ENCODE measurements at places on chromosomes 6 and 20. TPM values are rescaled to one million over a fixed set of nuclear protein-coding genes. Genes with fewer than 3 reads are reported as not detected.

DNA sequence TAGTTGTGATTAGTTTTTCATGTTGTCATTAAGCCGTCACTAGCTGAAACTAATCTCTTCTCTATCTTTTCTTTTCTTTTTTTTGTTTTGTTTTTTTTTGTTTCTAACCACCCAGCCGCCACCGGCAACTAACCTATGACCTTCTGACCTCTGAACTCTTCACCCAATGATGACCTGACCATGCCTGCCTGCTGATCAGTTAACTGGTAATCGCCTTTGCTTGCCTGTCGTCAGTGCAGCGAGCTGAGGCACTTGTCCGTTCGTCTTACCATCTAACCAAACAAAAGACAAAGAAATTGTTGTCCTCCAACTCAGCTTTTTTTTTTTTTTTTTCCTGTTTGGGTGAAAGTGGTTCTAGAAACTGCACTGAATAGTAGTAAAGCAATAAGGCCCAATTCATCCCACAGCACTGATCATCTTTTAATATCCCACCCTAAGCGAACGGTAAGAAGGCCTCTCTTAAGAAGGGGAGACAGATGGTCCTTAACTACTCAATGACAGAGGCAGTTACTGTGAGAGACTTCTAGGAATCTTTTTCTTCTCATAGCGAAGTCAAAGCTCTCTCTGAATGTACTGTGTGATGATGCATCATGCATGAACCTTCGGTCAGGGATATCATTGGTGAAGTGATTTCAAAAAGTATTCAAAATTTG lies 156.2 kb downstream of the QKI start:
- H3K36me3 ChIP-seq = peaks cover 5% of the 10 kb centered on the region
- no peaks in the 10 kb centered on the region for H3K27me3 ChIP-seq
- no peaks in the 10 kb centered on the region for H3K4me1 ChIP-seq
- no peak overlapping the region for H3K4me3 ChIP-seq

- H3K27me3 ChIP-seq = no peaks in the 10 kb centered on the region
- H3K27ac ChIP-seq = no peak overlapping the region
- H3K4me3 ChIP-seq = no peak overlapping the region
- DNase-seq = no peak
- H3K36me3 ChIP-seq = no peaks in the 10 kb centered on the region
Measured at GRCh38 chr6:111122458-111123286, 35.4 kb downstream of the SLC16A10 start.

DNA sequence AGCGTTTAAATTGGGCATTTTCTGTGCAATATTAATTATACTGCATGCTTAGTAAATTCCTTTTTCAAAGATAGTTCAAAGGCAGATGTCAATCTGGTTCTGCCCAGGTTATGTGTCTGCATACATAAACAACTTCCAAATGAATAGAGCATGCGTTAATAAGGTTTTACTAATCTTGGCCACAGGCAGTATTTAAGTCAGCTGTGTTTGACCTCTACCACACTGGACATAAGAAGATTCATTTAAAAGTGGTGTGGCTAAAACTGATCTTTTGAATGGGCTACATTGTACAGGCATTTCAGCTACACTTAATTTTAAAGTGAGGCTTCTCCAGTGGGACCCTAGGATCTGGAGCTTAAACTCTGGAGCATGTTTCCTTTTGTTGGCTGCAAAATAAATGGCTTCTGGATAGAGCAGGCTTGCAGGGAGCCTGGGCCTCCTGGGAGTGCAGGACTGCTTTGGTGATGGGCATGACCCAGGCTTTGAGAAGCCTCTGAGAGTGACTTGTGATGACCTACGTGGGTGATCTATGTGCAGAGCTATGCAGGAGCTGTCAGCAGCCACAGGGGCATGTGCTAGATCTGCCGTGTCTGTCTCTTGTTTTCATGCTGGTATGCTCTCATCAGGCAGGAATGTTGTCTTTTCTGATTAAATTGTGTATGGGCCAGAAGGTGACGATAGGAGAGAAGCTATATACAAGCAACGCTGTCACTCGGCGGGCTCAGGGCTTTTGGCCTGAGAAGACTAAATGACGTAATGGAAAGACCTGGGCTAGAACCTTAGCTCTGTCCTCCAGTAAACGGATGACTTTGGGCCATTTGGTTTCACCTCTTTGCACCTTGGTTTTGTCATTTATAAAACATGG lies 331.2 kb downstream of the QKI start:
- no peak for DNase-seq
- peaks cover 9% of the 10 kb centered on the region for H3K4me1 ChIP-seq
- H3K27ac ChIP-seq = no peak overlapping the region
- no peaks in the 10 kb centered on the region for H3K36me3 ChIP-seq
- H3K27me3 ChIP-seq = no peaks in the 10 kb centered on the region

DNA sequence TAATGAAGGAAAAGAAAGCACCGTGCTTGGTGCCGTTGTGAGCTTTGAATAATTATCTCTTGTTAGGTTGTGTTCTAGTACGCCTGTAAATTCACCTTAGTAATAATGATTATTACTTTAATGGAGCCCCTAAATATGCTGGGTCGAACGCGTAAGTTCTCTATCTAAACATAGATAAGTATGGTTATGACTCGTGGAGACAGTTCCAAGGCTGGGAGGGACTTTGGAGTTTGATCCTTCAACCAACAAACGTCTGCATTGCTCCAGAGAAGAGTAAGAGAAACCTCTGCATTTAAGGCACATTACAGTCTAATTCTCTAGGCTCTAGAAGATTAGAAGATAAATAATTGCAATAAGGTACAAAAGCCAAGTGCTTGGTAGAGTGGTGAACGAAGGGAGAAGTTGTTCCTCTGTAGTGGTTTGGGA lies 514 bp downstream of the ACOT13 start:
- no peaks in the 10 kb centered on the region for H3K27me3 ChIP-seq
- peak overlapping the region; percentile 94 for H3K27ac ChIP-seq
- H3K4me1 ChIP-seq = peaks cover 32% of the 10 kb centered on the region
- H3K36me3 ChIP-seq = peaks cover 4% of the 10 kb centered on the region
- DNase-seq = no peak

DNA sequence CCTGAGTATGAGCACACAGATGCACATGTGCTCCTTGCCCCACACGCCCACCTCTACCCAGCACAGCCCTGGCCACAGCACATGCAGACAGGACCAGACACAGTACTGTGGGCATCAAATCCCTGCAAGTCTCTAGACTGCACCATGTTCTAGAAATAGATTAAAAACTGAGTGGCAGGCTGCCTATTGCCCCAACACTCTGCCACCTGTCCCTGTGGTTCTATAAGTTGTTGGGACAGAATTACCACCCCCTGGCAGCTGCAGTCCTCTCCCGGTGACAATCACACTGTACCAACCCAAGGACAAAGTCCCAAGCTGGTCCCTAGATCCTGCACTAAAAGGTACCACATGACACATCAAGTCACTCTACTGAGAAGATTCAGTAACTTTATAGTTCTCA lies 70.2 kb downstream of the B3GAT2 start:
- DNase-seq = no peak
- H3K27me3 ChIP-seq = no peaks in the 10 kb centered on the region
- H3K27ac ChIP-seq = no peak overlapping the region
- no peak overlapping the region for H3K4me3 ChIP-seq
- no peaks in the 10 kb centered on the region for H3K4me1 ChIP-seq
- no peaks in the 10 kb centered on the region for H3K36me3 ChIP-seq

DNA sequence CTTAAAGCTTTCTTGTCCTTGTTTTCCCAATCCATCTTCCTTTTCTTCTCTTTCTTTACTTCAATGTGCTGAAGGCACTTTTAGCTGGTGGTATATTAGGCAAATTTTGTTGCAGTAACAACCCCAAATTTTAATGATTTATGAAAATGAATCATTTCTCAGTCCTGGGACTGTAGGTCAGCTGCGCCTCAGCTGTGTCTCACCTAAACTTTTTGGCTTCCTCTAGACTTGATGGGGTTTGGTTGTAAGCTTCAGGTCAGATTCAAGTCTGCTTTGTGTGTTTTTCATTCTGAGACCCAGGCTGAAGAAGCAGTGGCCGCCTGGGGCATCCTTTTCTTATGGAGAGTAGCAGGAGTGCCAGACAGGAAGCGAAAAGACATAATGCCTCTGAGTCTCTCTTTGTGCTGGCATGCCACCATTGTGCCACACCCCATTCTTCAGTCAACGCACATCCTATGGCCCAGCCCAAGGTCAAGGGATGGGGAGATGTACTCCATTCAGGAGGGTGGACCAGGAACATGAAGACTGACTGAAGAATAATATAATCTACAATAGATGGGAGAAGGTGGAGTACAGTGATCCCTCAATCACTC lies 28.9 kb upstream of the CD83 start:
- H3K4me3 ChIP-seq = no peak overlapping the region
- DNase-seq = no peak
- H3K27ac ChIP-seq = no peak overlapping the region
- H3K4me1 ChIP-seq = no peaks in the 10 kb centered on the region
- no peaks in the 10 kb centered on the region for H3K27me3 ChIP-seq

DNA sequence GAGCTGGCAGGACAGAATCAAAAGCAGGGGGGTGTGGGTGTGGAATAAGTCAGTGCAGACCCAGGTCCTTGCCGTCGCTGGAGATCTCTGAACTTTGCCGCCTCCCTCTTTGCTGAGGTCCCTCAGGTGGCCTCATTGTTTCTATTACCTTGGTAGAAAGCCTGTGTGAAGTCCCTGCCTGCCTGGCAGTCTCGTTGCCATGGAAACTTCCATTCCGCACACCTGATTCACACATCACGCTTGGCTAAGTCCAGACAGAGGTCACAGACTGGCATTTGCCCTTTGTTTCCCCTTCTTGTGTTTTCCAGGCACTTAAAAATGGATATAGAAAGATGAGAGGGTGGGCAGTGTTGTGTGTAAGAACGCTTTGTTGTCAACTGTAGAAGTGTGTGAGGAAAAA lies 260.6 kb downstream of the PRL start:
- no peaks in the 10 kb centered on the region for H3K36me3 ChIP-seq
- no peak overlapping the region for H3K4me3 ChIP-seq
- no peaks in the 10 kb centered on the region for H3K4me1 ChIP-seq
- DNase-seq = no peak

DNA sequence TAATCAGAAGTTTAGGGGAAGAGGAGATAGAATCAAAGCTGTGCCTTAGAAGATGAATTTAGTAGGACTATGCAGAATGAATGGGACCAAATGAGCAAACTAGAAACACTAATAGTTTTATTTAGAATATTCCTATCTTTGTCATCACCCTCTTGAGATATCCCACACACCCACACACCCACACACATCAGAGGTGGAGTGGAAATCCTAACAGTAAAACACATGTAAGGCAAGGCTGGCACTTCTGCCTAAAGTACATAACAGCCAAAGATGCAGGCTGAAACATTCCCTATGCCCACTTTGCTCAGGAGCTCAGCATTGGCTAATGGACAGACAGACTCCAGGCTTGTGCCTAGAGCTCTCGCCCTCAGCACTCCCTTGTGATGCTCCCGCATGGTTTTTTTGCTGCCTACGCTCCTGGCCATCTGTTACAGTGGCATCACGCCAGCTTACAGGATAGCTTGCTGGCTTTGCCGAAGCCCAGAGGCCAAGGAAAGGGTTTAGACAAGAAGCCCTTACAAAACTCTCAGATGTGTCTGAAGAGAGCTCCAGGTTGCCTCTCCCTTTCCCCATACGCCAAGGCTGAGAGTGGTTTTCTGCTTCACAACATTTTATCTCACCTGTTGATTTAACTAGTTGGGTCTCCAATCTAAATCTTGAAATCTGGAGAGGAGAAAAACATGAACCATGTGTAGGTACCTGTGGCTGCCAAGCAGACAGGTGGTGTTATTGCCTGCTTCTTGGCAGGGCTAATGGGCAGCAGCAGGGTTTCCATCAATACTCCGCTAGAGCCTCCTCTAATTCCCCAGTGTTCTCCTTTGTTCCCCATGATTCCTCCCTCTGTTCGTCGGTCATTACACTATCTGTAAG lies 282.6 kb upstream of the ID4 start:
- no peak overlapping the region for H3K27ac ChIP-seq
- no peak for DNase-seq
- H3K36me3 ChIP-seq = no peaks in the 10 kb centered on the region
- H3K4me1 ChIP-seq = peaks cover 4% of the 10 kb centered on the region

- H3K27ac ChIP-seq = peak overlapping the region; percentile 30
- no peak for DNase-seq
- no peaks in the 10 kb centered on the region for H3K27me3 ChIP-seq
- H3K4me3 ChIP-seq = no peak overlapping the region
Measured at GRCh38 chr6:2460216-2460745, 214.9 kb upstream of the GMDS start.

- H3K4me3 ChIP-seq = peak overlapping the region; percentile 27
- H3K27me3 ChIP-seq = no peaks in the 10 kb centered on the region
- peak overlapping the region; percentile 52 for H3K27ac ChIP-seq
- no peak for DNase-seq
Measured at GRCh38 chr6:154479771-154480639, 30.5 kb downstream of the CNKSR3 start.

DNA sequence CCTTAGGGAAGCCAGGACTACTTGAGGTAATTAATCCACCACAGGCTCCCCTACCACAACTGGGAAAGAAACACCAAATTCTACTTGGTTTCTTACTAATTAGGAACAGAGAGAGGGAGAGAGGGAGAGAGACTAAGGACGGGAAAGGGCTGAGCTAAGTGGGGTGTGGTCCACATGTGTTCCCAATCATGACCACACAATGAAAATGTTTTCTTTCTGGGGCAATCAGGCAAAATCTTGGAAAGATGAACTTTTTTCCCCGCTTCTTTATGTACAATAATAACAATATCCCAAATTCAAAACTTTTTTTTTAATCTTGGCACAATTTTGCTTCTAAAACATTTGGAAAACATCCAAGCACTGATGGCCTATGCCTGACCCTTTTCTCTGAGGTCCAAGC lies 734.4 kb downstream of the MAFB start:
- H3K27me3 ChIP-seq = no peaks in the 10 kb centered on the region
- DNase-seq = no peak

DNA sequence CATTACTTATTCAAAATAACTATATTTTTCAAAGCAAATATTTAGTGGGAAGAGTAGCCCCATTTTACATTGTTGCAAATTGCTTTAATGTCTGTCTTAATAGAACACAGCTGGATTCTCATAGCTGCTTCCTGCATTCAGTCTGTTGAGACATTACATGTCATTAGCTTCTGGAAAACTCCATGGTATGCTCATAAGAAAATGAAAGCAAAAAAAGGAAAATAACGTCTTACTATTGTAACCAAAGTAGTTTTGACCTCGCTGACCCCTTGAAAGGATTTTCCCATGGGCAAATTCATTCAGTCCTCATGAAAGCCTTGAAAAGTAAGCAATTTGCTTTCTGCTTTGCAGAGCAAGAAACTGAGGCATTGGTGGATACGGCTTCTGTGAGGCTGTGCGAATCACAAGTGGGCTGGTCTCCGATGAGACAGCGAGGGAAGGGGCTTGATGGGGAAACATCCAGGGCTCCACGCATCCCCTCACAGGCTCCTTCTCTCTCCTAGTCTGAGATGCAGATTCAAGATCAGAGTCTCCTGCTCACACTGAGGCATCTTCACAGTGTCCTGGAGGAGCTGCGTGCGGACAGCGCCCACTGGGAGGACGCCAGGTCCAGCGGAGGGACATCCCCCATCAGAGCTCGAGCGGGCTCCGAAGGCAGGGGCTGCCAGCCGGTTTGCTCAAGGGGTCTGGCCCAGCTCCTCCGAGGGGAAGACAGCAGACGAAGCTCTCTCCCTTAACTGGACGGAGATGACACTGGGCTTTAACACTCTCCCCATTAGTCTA lies 3.3 kb downstream of the C20orf202 start:
- H3K27me3 ChIP-seq = no peaks in the 10 kb centered on the region
- no peak for DNase-seq
- no peaks in the 10 kb centered on the region for H3K4me1 ChIP-seq
- no peaks in the 10 kb centered on the region for H3K36me3 ChIP-seq
- no peak overlapping the region for H3K27ac ChIP-seq
- no peak overlapping the region for H3K4me3 ChIP-seq

ENPP1 gene
- 40.5 TPM for total RNA-seq

ACTL10 gene
- 3.1 TPM for total RNA-seq

IYD gene
- total RNA-seq = 2.3 TPM

SMLR1 gene
- not detected for total RNA-seq

PPP1R18 gene
- 65.7 TPM for total RNA-seq

Measured in thoracic aorta (tissue), 2 donors.